Right ventricle myocardium inferior (tissue), 1 donor: ENCODE measurements at places on chromosomes 3 and 15. TPM values are rescaled to one million over a fixed set of nuclear protein-coding genes. Genes with fewer than 3 reads are reported as not detected.

The SATB1 gene
- total RNA-seq: 41.6 TPM

The PDZRN3 gene
- 130 TPM for total RNA-seq

The ZNF620 gene
- 1.6 TPM for total RNA-seq

The NRROS gene
- total RNA-seq: 3.1 TPM

The SMAD3 gene
- total RNA-seq: 18.0 TPM

The IGF2BP2 gene
- total RNA-seq: 15.9 TPM

The PRSS50 gene
- 0.11 TPM for total RNA-seq

The LYSMD2 gene
- total RNA-seq: 4.8 TPM

The STARD5 gene
- total RNA-seq: 2.2 TPM

The TP53BP1 gene
- 24.3 TPM for total RNA-seq

The PRR23C gene
- total RNA-seq: not detected

The GOLGA6D gene
- not detected for total RNA-seq

The SLC22A14 gene
- total RNA-seq: not detected

The MUC13 gene
- total RNA-seq: not detected

The SLC15A2 gene
- 3.9 TPM for total RNA-seq

The CERS3 gene
- not detected for total RNA-seq

The CPN2 gene
- total RNA-seq: 2.3 TPM

The TICRR gene
- 0.16 TPM for total RNA-seq

The FLNB gene
- total RNA-seq: 32.1 TPM

The BUB1B gene
- 2.4 TPM for total RNA-seq

The AMT gene
- total RNA-seq: 20.5 TPM

The PPP1R14D gene
- total RNA-seq: not detected

The CA12 gene
- total RNA-seq: 0.65 TPM
